ENCODE measurements at places on chromosomes 3 and 15. TPM values are rescaled to one million over a fixed set of nuclear protein-coding genes. Genes with fewer than 3 reads are reported as not detected.

GRCh38 chr3:195543500-195544229, 540 bp upstream of the PPP1R2 start:
- no peak for DNase-seq

- DNase-seq, result no peak
Measured at GRCh38 chr3:85603378-85603777, 644.6 kb downstream of the CADM2 start.

- no peak for DNase-seq
Measured at GRCh38 chr15:71791975-71792374, 18.4 kb upstream of the NR2E3 start.

DNA sequence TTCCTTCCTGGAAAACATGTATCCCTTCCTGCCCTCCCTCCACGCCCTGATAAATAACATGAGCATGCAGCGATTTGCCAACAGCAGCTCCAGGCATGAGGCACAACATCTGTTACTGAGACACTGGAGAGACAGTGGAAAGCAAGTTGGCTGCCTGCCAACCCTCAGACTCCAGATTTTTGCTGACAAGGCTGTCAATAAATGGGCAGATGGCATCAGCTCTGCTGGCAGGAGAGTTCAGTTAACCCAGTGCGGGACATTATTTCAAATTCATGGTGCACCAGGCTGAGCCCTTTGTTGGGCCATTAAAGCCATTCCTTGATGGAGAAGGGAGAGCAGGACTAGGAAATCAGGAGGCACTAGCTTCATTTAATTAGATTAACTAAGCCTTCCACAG, 293.3 kb downstream of the MEX3B start:
- peak; percentile 77 for DNase-seq

GRCh38 chr15:101437209-101437608, 52.3 kb downstream of the PCSK6 start:
- no peak for DNase-seq

DNA sequence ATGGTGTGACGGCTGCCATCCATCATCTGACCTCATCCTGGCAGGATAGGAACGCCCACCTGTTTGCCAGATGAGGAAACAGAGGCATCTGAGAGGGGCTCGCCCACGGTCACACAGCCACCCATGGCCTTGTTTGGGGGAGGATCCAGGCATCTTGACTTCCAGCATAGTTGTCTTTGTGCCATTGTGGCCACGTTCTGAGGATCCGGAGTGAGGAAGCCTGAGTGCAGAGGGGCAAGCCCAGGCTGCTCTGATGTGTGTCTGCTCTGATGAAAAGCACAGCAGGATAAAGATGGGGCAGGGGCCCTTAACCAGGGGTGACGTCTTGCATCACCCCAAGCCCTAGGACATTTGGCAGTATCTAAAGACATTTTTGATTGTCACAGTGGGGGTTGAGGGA, 58.7 kb downstream of the FGD5 start:
- DNase-seq, result peak; percentile 52

DNA sequence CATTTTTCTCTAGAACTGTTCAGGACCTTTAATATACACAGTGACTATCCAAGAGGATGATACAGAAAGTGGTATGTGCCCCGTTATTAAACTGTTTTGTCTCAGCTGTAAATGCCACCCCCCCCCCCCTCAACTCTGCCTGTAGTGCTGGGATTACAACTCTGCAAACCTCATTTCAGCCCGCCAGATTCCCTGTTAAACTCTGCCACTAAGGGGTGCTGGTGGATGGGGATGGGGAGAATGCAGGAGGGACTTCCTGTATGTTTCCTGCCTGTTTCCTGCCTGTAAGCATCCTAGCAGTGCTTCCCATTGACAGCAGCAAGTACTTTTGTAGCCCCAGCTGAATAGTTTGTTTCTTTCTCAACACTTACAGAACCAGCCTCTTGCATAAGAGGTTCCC, 301.7 kb upstream of the RORA start:
- DNase-seq, result no peak

ELL3 gene
- total RNA-seq, result 5.6 TPM

GRCh38 chr3:187805774-187806173, 60.5 kb upstream of the BCL6 start:
- no peak for DNase-seq
